ENCODE measurements at places on chromosomes 2 and 18.

- DNase-seq, result no peak
Observed at GRCh38 chr2:60482222-60482621, 71.2 kb downstream of the BCL11A start.

DNA sequence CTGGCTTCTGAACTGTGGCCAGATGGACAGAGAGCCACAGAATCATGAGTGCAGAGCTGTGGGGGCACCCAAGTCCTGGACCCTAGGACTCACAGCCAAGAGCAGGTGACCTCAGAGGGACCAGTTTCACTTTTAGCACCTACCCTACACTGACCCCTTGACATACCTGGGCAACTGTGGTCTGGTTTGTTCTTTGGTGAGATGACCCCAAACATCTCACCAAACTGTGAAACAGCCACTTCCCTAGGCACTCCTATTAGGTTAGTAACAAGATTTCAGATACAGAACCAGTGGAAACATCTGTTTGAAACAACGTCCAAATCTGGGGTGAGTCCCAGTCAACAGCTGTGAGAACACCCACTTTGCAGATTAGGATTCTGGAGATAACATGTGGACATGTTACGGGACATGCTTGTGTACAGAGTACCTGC is 1.9 kb upstream of the ZFP36L2 start:
- DNase-seq, result no peak

- DNase-seq, result no peak
Observed at GRCh38 chr18:11991021-11991795, 9.9 kb downstream of the IMPA2 start.

- DNase-seq, result no peak
Observed at GRCh38 chr2:176068419-176068832, 15.3 kb downstream of the EVX2 start.

GRCh38 chr2:174691201-174691779 is 73.0 kb downstream of the CHRNA1 start:
- no peak for DNase-seq

DNA sequence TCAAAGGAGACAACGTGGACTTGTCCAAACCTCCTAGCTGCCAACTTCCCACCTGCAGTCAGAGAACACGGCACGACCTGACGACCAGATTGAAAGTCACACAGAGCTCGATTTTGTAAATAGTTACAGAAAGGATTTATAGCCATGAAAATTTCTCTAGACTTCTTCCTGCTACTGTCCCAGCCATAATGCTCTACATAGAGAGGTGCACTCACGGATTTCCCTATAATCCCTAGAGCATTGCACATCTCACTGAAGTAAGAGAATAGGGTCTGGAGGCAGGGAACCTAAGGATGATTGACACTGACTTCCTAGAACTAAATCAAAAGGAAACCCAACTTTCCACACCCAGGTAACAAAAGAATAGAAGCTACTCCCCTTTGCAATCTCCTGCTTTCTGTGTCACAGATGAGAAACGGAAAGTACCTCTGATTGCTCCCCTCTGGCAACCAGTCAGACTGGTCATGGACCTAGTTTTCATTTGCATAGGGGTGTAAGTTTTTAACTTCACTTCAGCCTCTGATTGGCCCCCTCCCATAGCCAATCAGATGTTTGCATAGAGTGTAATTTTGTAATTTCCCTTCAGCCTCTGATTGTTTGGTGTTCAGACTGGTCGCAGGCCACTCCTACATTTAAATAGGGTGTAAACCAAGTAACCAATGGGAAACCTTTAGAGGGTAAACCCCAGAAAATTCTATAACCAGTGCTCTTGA is 58.6 kb upstream of the FBXO11 start:
- DNase-seq, result no peak

GRCh38 chr18:21831413-21831831 is 90.8 kb downstream of the MIB1 start:
- DNase-seq, result no peak

GRCh38 chr18:38571651-38572050 is 1006.1 kb upstream of the CELF4 start:
- no peak for DNase-seq

GRCh38 chr18:80185545-80185944 is 61.8 kb downstream of the PARD6G start:
- DNase-seq, result no peak

All from stimulated activated CD4-positive, alpha-beta T cell treated with anti-CD3 and anti-CD28 coated beads, Interleukin-1b, Interleukin-23, amount 100 ng/mL, for 4 hours (primary cell).